Upper lobe of right lung (tissue), 1 donor: ENCODE measurements at places on chromosomes 6 and 20.

- no peak for DNase-seq
These were observed 30.4 kb downstream of the FYN start for GRCh38 chr6:111842891-111843290.

DNA sequence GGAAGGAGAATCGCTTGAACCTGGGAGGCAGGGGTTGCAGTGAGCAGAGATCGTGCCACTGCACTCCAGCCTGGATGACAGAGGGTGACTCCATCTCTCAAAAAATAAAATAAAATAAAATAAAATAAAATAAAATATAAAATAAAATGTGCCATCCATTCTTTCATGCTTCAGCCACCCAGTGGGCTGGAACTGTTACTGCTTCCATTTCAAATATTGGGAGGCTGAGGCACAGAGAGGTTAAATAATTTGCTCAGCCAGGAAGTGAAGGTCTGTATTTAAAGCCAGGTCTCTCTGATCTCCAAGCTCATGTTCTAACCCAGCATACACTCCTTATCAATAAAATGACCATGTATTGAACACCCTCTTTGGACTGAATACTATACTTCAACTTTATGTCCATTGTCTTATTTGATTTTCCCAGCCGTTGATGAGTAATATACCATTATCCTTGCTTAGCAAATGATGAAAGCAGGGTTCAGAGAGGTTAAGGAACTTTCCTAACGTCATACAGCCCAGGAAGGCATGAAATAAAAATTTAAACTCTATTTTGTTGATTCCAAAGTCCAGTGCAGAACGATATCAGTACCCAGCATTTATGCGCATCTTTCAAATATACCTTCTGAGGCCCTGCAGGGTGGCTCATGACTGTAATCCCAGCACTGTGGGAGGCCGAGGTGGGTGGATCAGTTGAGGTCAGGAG is 25.8 kb upstream of the SLC9A8 start:
- no peak for DNase-seq

DNA sequence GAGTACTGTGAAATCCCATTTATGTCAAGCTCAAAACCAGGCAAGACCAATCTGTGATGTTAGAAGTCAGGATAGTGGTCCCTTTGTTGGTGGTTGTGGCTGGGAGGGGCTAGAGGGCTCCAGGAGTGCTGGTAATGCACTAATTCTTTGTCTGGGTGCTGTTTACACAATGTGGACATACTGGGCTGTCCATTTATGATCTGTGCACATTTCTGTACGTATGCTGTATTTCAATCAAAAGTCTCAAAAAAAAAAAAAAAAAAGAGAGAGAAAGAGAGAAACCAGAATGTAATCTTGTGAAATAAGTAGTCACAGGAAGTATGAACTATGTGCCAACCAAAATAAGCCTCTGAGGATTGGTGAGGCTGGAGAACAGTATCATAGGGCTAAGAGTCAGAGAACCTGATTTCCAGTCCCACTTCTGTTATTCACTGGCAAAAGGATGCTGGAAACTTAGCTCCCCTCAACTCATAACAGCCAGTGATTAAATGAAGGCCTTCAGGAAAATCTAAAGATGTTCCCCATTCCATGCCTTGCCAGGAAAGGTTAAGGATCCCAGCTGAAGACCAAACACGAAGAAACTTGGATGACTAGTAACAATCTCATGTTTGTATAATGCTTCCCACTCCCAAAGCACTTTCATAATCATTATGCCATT is 19.6 kb upstream of the TRAM2 start:
- no peak for DNase-seq

DNA sequence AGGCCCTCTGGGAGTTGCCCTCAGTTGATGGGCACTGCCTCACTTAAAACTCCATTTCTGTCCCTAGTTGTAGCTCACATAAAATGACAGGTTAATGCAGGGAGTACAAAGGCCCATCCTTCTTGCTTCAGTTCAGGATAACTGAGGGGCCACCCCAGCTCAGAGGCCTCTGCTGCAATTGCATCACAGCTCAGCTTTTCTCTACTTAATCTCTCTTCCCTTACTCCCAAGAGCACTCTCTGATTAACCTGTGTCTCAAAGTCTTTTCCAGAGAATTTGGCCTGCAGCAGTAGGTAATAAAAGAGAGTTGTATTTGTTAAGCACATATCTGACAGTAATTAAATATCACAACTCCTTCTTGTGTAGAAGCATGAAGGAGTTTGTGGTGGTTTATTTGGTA is 40.9 kb upstream of the FLRT3 start:
- no peak for DNase-seq

GRCh38 chr6:23870496-23870895 is 255.5 kb upstream of the NRSN1 start:
- no peak for DNase-seq

- no peak for DNase-seq
These were observed 102.6 kb downstream of the CD109 start for GRCh38 chr6:73798592-73798991.

- no peak for DNase-seq
These were observed 93.9 kb downstream of the CLIC5 start for GRCh38 chr6:45921691-45922281.

GRCh38 chr6:138432063-138432356 is 28.0 kb downstream of the HEBP2 start:
- no peak for DNase-seq

DNA sequence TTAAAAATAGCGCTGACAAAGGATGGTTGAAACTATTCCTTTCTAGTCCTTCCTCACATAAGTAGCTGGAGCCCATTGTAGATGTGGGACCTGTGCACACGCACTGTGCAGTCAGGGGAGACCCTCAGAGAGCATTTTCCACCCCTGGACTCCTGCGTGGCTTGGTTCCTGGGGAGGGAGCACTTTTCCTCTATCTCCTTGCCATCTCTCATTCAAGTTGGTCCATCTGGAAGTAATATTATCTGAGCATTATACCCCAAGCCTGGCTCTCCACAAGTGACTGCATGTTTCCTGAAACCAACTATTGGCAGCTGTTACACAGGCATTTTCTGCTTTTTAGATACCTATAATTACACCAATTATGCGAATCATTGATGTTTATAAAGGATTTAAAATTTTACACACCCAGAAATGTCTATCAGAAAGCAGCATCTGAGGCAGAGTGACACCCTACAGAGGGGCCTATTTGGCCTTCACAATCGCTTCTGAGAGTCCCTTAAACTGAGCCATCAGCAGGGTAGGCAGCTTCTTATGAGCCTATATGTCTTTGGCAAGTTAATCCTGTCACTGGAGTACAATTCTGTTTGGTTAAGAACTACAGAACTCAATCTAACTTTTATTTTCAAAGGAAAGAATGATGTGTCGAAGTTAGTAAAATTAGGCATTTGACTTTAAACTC is 18.7 kb downstream of the SOX4 start:
- no peak for DNase-seq
